CD4-positive, alpha-beta T cell (primary cell): ENCODE measurements at places on chromosomes 7 and 10.

GRCh38 chr7:30791114-30791513 lies 19.9 kb downstream of the MINDY4 start:
- no peak for DNase-seq

GRCh38 chr10:191703-192518 lies 56.7 kb downstream of the ZMYND11 start:
- no peak for DNase-seq

DNA sequence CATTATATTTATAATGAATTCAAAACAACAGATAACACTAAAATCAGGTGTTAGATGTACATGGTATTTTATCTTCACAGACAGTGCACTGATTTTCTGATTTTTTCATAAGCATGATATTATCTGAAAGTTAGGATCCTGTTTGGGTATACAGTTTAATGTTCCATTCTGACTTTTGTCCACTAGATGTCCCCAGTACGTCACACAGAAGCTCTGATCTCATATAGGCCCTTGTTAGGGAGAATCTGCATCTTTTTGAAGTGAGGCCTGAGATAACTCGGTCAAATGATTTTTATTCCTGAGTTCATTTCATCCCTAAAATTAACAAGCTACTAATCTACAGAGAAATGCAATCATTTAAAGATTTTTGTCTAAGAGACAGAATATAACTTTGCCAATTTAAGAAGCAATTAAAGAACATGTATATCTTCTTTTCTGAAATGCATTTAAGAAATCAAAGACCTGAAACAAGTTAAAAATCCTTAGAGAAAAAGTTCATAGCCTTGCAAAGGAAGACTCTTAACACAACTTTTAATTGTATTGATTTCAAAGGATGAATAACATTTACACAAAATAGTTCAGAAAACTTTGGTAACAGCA lies 72.0 kb upstream of the TES start:
- peak; percentile 70 for DNase-seq

- no peak for DNase-seq
These were observed 1270.2 kb upstream of the SORCS1 start for GRCh38 chr10:108434559-108435252.

DNA sequence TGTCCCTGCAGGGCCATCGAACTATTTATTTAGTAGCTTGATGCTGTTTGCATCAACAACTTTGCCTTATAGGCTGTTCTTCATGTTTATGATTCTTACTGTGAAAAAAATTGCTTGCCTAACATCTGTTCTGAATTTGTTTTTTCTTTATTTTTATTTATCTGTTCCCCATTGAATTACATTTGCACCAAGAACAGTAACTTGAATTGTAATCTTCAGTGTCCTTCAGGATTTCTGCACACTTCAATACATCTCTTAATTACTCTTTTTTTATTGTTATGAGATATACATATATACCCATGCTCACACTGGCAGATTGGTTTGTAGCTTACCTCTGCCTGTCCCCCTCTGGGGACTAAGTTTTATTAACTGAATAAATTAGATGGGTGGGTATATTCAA lies 64.4 kb downstream of the TBXAS1 start:
- no peak for DNase-seq

DNA sequence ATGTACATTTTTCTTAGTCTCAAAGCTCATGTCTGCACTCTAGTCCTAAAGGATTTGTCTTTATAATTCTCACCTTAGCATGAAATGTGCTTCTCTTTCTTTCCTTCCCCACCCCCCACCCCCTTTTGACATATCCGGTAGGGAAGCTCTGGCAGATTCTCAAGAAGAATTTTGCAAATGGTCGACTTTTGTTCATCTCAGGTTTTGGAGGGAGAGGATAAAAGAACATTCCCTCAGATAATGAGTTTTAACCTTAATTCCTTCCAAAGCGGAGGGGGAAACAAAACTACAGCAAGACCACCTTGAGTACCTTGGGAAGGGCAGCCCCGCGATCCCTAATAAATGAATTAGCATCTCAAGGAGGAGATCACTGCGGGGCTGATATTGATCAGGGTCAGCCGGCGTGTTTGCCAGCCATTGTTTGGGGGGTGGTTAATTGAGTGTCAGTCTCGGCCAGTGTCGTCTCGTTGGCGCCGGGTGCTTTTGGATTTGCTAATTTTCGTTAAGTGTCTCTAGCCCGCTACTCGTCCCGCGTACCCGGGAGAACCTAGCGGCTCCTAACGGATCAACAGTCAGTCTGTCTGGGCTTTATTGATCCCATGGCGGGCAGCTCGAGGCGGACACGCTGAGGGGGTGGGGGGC lies 874 bp upstream of the BAMBI start:
- DNase-seq, result peak; percentile 20

GRCh38 chr7:100589341-100589947 lies 3.3 kb downstream of the FBXO24 start:
- no peak for DNase-seq

GRCh38 chr10:28971764-28972163 lies 294.4 kb downstream of the BAMBI start:
- no peak for DNase-seq

GRCh38 chr7:116576350-116577319 lies 51.8 kb downstream of the CAV1 start:
- DNase-seq, result no peak

DNA sequence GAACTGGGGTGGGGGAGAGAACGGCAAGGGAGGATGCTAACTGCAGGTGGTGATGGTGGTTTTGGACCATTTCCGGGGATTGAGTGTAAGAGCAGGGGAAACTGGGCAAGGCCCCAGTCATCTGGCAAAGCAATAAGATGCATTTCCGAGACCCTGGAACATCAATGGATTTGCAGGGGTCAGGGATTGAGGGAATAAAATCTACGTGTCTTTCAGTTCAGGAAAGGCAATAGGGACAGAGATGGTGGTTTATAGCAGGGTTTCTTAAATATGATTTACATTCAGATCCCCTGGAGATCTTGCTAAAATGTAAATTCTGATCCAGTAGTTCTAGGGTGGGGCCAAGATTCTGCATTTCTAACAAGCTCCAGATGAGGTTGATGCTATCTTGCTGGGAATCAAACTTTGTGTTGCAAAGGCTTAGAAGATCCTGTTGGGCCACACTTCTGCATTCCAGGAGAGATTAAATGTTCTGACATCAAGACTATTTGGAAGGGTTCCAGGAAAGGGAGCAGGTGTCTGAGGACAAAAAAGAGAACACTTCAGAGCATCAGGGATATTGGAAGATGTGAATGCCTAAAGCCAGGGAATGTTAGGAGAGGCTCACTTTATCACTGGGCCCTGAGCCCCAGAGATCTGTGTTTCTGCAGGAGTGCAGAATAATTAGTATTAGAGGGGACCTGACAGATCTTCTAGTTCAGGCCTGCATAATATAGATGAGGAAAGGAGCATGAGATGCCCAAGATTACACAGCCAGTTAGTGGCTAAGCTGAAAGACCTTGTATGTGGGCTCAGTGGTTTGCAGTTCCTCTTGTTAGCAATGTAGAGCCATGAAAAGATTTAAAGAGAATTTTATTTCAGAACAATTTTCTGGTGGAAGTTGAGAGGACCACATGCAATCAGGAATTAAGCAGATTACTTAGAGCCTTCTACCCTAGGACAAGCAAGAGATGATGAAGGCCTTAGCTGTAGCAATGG lies 32.4 kb downstream of the BLNK start:
- no peak for DNase-seq

DNA sequence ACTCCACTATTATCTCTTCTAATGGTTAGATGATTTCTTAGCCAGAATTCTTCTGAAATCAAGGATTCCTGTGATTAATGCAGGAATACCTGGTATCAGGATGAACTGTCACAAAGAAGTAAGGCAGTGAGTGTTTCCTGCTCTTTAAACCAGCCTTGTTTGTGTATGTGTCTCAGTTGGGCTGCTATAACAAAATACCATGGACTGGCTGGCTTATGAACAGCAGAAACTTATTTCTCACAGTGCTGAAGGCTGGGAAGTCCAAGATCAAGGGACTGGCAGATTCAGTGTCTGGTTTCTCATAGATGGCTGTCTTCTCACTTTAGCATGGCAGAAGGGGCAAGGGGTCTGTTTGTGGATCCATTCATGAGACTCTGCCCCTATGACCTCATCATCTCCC lies 42.7 kb downstream of the LRMDA start:
- no peak for DNase-seq

GRCh38 chr7:115153769-115154477 lies 232.0 kb downstream of the MDFIC start:
- no peak for DNase-seq

DNA sequence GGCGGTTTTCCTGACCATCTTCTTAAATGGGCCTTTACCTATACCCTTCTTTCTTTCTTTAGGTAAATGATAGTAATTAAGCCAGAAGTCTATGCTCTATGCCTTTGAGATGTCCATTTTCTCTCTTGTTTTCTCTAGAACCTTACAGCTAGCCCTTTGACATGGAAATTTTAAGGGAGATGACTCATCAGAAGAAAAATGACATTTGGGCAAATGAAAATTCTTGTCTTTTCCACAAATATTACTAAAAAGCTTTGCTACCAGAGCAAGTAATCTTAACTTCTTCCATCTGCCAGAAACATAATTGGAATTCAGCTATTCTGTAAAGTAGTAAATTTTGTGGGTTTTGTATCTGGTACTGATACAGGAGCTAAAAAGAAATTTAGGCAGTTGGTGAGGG lies 59.5 kb downstream of the CCDC3 start:
- DNase-seq, result no peak

- peak; percentile 40 for DNase-seq
These were observed 36.7 kb upstream of the UBE2H start for GRCh38 chr7:129989466-129989865.

DNA sequence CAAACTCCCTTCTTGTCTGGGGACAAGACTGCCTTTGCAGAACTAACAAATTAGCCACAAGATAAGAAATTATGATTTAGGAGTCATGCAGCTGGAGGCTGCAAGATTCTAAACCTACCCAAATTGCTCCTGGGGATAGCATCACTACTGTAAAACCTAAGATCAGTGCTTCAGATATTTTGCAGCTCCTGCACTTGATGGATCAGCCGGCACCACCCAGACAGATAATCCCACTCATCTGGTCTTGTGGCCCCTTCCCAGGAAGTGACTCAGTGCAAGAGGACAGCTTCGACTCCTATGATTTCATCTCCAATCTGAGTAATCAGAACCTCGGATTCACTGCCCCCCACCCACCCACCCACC lies 181.9 kb downstream of the AKR1D1 start:
- no peak for DNase-seq

GRCh38 chr7:135194494-135195095 lies 16.7 kb downstream of the WDR91 start:
- no peak for DNase-seq

DNA sequence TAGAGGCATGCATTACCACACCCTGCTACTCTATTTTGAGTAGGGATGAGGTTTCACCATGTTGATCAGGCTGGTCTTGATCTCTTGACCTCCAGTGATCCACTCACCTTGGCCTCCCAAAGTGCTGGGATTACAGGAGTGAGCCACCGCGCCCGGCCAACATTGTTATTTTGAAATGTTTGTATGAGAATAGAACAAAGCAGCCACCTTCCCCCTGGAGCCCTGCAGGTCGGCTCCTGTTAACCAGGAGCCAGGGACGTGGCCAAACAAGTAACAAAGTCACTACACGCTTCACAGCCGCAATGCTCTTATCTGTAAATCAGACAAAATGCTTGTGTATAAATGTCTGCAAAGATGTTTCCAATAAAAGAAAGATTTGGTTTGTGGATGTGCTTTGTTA lies 295.4 kb downstream of the CNTNAP2 start:
- no peak for DNase-seq

- no peak for DNase-seq
These were observed 12.1 kb downstream of the GIMAP6 start for GRCh38 chr7:150620061-150620460.

DNA sequence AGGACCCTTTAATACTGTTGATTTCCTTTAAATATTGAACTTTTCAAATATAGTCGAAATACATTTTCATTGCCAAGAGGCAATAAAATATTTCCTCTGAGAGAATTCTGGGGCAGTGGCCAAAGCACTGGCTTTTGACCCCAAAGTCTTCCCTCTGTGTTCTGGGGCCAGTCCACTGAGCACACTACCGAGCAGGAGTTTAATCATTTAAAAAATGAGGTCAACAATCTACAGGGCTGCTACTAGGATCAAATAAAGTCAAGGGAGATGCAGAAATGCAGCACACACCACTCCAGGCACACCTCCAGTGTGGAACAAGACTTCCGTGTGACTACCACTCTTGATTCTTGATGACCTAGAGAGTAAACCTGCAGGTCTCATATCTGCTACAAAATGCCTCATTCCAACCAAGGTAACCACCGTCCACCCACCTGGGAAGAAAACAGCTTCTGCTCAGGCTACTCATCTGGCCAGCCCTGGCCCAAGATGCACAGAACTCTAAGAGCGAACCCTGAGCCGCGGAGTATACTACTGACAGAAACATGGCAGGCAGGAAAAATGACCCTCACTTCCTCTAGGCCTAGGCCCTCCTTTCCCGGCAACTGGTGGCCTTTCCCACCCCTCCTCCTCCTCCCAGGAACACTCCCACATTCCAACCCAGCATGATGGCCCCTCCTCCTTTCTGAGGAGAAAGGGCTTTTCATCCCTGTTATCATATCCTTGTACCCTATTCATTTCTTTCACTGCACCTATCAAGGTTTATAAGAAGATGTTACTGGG lies 97.7 kb downstream of the ALOX5 start:
- no peak for DNase-seq

DNA sequence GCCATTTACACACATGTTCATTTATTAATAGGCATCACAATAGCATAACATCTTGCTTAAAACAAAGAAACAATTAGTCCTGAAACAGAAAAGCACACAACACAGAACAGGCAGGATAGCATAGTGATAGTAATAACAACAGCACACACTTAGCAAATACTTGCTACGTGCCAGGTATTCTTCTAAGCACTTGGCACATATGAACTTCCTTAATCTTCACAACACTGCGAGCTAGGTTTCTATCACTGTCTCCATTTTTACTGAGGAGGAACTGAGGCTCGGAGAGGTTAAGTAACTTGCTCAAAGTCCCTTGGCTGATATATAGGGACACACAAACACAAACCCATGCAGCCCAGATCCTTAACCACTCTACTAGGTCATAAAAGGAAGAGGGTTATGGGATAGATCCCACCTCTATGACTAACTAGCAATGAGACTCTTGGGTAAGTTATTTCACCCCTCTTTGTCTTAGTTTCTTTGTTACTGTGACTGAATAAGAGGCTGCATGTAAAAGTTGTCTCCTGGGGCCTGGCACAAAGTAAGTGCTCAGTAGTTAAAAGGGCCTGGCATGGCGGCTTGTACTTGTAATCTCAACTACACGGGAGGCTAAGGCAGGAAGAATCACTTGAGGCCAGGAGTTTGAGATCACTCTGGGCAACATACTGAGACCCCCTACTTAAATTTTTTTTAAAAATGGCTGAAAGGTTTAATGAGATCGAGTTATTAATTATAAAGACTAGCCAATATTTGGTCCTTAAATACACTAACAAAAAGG lies 181.0 kb upstream of the RHOBTB1 start:
- DNase-seq, result no peak

DNA sequence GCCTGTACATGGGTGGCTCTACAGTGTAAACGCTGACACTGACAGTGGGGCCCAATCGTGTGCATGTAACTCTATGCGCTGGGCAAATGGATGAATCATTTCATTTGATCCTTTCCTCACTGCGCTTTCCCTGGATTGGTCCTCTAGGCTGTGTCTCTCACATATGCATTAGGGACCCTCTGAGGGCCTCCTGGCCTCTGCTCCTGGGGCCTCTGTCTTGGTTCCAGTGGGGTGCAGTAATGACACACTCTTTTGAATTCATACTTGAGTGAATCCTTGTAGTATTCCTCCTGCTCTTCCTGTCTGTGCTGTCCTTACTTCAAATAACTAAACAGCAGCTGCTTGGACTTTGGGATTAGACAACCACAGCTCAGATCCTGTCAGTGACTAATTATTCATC lies 176.5 kb upstream of the ADO start:
- no peak for DNase-seq

GRCh38 chr7:37180828-37181549 lies 267.7 kb downstream of the ELMO1 start:
- no peak for DNase-seq
